ENCODE measurements at places on chromosomes 1 and 21.
A peak's percentile ranks its signal among the peaks of the same experiment; 100 is the strongest.

DNA sequence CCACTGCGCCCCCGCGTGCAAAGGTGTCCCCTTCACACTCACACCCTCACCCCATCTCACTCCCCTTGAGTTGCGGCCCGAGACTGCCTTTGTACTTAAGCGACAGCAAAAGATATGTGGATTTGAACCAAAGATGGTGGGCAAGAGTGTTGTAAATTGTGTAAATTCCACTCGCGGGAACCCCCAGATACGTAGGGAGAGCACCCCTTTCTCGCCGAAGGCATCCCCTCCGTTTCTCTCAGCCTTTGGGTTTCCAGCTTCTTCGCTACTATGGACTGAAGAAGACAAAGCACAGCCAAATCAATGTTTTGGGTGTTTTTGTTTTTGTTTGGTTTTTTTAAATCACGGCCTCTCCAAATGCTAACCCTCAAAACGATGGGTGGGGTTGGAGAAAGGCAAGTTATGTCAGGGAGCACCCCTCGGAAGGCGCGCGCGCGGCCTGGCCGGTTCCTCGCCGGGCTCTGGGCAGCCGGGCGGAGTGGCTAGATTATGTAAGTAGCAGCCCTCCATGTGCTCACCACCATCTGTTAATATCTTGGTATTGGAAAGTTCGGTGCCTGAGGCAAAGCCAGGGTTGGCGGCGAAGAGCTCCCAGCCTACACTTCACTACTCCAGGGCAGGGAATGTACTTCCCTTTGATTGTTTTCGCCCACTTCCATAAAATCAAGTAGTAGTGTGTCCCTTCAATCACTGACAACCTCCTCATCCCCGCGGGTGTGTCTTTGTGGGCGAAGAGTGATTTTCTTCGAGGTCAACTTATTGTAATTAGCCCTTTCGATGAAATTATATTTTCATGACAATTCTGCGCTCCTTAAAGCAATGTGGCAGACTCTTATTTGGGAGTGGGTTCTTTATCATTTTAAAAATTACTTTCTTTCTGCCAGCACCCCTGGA lies 4.0 kb upstream of the PROX1 start:
- no peak overlapping the region for H3K27ac ChIP-seq
- peaks cover 47% of the 10 kb centered on the region for H3K4me1 ChIP-seq
- H3K36me3 ChIP-seq = peaks cover 2% of the 10 kb centered on the region
- H3K27me3 ChIP-seq = peaks cover 90% of the 10 kb centered on the region
- peak overlapping the region; percentile 8 for H3K4me3 ChIP-seq

- H3K27ac ChIP-seq = no peak overlapping the region
- no peak for DNase-seq
- H3K27me3 ChIP-seq = no peaks in the 10 kb centered on the region
- H3K36me3 ChIP-seq = no peaks in the 10 kb centered on the region
- H3K4me1 ChIP-seq = peaks cover 4% of the 10 kb centered on the region
Observed at GRCh38 chr21:26473471-26473870, 99.6 kb downstream of the CYYR1 start.

- H3K36me3 ChIP-seq = no peaks in the 10 kb centered on the region
- H3K4me3 ChIP-seq = no peak overlapping the region
- H3K27ac ChIP-seq = no peak overlapping the region
- DNase-seq = no peak
Observed at GRCh38 chr1:63004868-63005267, 220.9 kb downstream of the ATG4C start.

GRCh38 chr1:22442212-22442894 lies 9.3 kb upstream of the ZBTB40 start:
- no peaks in the 10 kb centered on the region for H3K4me1 ChIP-seq
- no peaks in the 10 kb centered on the region for H3K36me3 ChIP-seq
- H3K27me3 ChIP-seq = peaks cover 22% of the 10 kb centered on the region
- H3K4me3 ChIP-seq = no peak overlapping the region

Measured in activated T-cell treated with anti-CD3 and anti-CD28 coated beads, Interleukin-2, amount 50 U/mL, for 24 hours (primary cell).